ENCODE measurements at places on chromosomes 1 and 21.

GRCh38 chr1:74693473-74693872, 19.9 kb upstream of the ERICH3 start:
- no peak for DNase-seq

- DNase-seq, result no peak
These were observed 103.1 kb upstream of the KAZN start for GRCh38 chr1:14495381-14495780.

- no peak for DNase-seq
These were observed 47.8 kb downstream of the AK4 start for GRCh38 chr1:65195495-65196417.

- DNase-seq, result no peak
These were observed 82.4 kb upstream of the MACF1 start for GRCh38 chr1:39122056-39122455.

DNA sequence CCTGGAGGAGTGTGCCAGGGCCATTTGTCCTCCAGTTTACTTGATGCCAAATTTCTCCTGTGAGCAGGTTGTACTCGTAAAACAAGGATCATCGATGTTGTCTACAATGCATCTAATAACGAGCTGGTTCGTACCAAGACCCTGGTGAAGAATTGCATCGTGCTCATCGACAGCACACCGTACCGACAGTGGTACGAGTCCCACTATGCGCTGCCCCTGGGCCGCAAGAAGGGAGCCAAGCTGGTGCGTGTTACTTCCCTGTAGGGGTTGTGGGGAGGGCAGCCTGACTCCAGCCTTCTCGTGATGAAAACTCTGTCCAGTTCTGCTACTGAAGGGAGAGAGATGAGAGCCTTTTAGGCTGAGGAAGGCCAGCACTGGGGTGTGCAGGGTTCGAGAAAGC, 2.2 kb downstream of the RPS8 start:
- no peak for DNase-seq

DNA sequence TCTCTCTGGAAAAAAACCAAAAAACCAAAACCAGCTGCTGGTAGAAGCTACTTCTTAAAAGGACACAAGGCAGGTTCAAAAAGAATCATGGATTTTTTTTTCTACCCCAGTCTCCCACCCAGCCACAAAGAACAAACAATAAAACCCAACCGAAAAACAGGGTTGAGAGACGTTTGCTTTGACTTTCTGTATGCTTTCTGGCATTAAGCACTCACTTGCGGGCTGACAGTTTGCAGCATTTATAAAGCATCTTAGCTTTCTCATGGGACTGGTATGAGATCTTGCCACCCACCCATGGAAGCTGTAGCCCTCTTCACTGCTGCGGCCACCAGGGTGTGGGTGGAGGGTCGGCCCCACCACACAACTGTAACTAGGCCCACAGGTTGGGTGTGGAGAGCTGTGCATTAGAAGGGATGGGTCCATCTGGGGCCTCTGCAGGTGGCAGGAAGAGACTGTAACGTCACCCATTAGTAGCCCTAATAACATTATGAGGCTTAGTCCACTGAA, 165.7 kb downstream of the RHOU start:
- DNase-seq, result no peak

- peak; percentile 14 for DNase-seq
These were observed 12.5 kb downstream of the CHML start for GRCh38 chr1:241627453-241628259.

DNA sequence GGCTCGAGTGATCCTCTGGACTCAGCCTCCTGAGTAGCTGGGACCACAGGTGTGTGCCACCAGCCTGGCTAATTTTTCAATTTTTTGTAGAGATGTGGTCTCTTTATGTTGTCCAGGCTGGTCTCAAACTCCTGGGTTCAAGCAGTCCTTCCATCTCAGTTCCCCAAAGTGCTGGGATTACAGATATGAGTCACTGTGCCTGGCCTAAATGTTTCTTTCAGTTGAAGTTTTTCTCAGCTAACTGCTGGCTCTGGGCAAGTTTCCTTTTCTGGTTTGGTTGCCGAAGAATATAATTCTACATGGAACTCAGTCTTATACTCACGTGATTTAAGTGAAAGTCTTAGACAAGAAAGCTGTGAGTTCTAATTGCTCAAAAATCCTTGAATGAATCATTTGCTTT, 57.0 kb downstream of the SASS6 start:
- no peak for DNase-seq
